ENCODE measurements at places on chromosomes 3 and 15.

DNA sequence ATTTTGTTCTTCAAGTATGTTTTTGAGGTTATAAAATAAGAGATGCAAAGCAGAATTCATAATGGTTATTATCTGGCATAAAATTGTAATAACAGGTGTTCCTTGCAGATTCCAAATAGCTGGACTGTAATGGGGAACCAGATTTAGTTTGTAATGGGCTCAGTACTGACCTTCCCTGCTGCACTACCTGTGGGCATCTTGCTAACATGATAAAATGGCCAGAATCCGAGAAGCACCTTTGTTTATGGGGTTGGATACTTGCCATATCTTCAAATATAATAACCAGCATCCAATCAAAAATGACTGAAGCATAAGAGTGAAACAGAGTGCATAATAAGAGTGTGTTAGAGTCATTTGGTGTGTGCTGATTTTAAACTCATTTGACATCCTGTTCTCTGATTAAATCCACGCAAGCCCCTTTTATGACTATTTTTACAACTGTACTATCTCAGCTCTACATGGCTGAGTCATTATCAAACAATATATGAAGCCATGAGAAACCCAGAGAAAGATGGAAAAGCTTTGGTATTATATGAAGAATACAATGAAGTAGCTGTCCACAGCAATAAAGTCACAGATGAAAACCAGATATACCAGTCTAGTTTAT lies 292.4 kb downstream of the CNTN4 start:
- DNase-seq, result no peak

DNA sequence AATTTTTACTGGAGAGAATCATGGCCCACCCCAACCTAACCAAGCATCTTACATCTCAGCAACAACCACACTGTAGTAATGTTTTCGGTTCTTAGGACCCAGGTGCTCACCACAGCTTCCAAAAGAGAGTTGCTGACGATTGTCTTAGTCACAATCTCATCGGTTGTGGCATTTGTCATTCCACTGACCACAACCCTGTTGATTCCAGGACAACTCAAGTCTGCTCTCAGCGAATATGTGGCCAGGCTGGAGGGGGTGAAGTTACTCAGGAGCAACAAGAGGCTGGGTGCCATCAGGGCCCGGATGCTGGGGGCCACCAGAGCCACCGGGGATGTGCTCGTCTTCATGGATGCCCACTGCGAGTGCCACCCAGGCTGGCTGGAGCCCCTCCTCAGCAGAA lies 25.9 kb downstream of the GALNT15 start:
- DNase-seq, result no peak

GRCh38 chr3:102394517-102394916 lies 40.3 kb upstream of the ZPLD1 start:
- no peak for DNase-seq

DNA sequence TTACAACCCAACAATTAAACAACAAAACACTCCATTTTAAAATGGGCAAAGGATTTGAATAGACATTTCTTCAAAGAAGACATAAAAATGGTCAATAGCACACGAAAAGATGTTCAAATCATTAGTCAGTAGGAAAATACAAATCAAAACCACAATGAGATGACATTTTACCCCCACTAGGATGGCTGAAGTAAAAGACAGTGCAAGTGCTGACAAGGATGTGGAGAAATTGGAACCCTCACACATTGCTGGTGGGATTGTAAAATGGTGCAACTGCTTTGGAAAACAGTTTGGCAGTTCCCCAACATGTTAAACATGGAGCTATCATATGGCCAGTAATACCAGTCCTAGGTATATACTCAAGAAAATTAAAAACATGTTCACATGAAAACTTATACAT lies 11.6 kb downstream of the GALNT15 start:
- DNase-seq, result no peak

- DNase-seq, result no peak
Measured at GRCh38 chr3:101835676-101836075, 13.6 kb upstream of the NFKBIZ start.
